ENCODE measurements at places on chromosomes 7 and 10.

DNA sequence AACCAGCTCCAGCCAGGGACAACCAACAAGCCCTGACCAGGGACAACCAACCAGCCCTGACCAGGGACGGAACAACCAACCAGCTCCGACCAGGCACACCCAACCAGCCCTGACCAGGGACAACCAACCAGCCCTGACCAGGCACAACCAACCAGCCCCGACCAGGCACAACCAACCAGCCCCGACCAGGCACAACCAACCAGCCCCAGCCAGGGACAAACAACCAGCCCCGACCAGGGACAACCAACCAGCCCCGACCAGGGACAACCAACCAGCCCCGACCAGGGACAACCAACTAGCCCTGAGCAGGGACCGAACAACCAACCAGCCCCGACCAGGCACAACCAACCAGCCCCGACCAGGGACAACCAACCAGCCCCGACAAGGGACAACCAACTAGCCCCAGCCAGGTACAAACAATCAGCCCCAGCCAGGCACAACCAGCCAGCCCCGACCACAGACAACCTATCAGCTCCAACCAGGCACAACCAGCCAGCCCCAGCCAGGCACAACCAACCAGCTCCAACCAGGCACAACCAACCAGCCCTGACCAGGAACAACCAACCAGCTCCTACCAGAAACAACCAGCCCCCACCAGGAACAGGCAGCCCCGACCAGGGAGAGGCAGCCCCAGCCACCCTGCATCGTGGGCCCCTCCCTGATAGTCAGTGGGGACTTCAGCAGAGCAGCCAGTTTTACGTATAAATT lies 56.4 kb downstream of the PROSER2 start:
- no peak for DNase-seq

DNA sequence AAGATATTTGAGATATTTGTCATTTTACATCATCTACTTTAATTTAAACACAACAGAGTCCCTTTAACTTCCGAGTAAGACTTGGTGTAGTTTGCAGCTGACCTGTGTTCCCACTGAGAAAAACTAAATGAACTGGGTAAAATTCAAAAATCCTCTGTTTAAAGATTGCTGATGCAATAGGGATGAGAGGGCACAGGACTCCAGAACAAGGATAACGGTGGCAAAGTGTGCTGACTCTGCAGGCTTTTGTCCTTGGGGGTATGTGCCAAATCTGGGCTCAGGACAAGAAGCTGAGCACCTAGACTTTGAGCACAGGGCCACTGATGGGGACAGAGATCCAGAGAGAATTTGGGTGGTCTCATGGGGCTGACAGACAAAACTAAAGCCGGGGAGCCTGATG lies 156.8 kb downstream of the CCDC71L start:
- no peak for DNase-seq

DNA sequence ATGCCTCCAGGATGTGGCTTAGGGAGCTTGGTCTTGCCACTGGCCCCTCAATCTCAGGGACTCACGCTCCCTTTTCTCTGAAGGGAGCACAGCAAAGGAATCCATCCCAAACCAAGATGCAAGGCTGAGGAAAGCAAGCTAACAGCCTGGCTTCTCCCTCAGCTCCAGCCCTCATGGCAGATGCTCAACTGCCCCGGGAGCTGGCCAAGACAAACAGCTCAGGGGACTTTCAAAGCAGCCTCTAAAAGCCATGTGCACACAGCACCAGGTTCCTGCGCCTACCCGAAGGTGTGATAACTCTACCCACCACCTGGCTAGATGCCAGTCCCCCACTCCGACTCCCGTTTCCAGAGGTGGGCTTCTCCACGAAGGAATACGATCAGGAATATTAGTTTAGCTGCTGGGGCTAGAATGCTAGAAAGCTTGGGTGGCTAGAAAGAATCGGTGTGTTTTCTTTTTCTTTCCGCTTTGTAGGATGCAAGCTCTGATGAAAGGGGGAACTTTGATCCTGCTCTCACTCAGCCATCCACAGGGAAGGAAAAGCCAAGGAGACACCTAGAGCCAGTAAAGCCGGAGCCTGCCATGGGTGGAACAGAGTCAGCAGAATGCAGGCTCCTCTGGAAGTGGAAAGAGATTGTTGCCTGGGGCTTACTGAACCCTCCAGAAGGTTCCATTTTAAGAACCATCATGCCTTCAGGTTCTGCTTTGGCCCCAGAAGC lies 89.0 kb upstream of the FGFR2 start:
- no peak for DNase-seq

DNA sequence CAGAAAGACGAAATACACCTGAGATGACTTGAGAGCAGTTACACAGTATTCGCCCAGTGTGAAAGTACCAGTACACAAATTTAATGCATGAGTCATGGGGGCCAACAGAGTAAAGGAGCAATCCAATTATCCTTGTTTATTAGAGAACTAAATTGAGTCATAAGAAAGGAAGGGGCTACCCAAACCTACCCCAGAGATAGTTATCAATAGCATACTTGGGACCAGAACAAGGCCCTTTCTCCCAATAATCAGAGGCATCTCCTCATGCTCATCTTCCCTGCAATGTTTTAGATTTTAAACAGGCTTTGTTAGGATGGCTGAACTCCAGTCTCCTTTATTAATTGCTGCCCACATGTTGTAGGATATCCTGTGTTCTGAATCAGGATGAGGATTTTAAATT lies 239.7 kb upstream of the LRGUK start:
- no peak for DNase-seq

DNA sequence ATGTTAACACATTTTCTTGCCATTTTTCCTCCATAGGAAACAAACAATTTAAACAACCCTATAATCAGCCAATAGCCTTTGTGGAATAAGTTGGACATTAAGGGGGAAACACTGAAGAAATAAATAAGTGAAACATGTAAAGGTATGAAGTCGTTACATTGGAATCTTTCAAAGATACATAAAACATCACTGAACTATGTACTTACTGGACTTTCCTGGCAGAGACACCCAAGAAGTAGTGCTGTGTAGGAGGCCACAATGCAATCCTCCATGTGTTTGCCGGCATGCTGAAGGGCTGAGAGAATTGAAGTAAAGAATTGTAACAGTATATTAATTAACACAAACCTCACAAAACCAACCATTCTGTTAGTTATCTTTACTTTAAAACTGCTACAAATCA lies 76.5 kb upstream of the GRID1 start:
- DNase-seq, result no peak

DNA sequence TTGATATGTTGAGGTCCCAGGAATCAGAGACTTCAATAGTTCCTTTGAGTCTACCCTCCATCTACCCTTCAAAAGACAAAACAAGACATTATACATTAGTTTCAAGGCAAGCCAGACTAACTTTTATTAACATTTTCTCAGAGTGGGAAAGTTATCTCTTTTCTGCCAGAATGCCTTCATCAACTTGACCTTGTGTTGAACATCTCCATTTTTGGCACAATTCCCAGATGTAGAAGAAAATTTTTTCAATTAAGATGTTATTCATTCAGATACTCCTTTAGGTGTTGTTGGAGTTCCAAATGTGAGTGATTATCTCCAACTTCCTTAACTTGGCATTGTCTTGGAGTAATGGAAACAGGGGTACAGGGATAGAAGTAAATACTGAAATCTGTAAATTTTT lies 59.1 kb downstream of the NRF1 start:
- no peak for DNase-seq

DNA sequence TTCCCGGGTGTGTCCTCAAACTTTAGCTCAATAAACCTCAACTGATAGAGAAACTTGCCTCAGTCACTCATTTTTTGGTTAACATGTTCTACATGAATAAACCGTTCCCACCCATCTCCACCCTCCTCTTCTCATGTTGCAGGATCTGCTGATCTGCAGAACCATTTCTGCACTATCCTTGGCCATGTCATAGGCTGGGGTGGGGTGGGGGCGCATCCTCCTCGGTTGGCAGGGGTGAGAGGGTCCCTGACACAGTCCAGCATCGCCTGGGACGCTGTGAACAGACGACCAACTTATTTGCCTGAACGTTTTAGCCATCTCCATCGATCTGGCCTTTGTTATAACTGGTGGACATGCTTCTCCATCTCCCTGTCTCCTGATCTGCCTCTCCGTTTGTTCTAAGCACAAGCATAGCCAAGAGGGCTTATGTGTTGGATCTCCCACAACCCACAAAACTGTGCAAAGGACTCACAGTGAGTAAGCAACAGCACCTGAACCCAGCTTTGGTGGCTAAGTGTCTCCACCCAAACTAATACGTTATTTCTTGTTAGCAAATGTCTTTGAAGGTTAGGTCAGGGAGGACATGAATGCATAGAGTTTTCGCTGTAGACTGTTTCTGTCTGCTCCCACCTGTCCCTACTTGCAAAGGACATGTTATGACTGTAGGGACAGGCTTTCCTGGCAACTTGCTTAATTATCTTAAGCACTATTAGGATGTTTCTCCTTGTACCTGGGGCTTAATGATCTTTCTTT lies 51.7 kb downstream of the PRKCQ start:
- no peak for DNase-seq

All from NCI-H1436 treated with DMSO at 0.1 percent for 48 hours (cell line).